GM10248 (cell line): ENCODE measurements at places on chromosomes 1 and 21.
A peak's percentile ranks its signal among the peaks of the same experiment; 100 is the strongest.

DNA sequence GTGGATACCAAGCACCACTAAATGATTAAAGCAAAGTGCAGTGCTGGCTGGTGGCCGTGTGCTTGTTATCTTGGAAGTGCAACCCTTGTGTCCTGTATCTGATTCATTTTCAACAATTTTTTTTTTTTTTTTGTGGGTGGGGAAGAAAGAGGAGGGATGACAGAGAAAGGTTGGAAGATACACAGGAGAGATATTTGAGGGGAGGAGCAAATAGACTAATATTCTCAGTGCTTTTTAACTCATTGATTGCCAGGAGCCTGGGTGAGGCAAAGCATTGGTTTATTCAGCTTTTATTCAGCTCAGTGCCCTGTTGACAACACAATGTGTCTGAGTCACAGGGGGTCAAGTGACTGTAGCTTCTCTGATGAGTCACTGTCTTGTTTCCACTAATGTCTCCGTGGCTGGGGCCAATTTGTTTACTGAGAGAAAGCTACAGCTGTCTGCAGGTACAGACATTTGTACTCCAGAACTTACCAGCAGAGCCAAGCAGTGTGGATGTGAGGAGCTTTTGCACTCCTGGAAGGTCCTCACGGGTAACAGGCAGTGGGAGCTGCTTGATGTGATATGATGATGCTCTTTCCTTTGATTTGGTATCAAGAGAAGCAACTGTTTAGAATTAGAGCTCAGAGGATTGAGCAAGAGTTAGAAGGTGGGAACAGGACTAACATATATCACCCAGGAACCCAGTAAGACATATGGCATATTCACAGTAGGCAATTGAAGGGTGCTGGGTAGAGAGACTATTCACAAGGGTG, 23.6 kb upstream of the DNM3 start:
- DNase-seq = peak; percentile 31

DNA sequence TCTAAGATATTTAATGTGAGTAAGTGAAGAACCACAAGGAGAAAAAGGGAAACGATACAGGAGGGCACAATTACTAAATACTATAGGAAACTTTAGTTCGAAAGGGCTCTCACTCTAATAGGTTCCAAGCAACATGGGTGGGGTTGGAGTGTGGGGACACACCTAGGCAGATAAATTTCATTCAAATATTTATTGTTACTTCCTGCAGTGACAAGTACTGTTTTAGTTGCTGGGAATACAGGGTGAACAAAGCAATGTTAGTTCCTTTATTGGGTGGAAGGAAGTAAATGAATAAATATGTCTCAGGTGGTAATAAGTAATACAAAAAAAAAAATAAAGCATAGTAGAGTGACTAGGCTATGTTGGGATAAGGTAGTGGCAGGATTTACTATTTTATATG, 73.2 kb upstream of the B3GALT2 start:
- no peak for DNase-seq

- DNase-seq = no peak
These were observed 19.9 kb downstream of the FOXO6 start for GRCh38 chr1:41380979-41381691.

DNA sequence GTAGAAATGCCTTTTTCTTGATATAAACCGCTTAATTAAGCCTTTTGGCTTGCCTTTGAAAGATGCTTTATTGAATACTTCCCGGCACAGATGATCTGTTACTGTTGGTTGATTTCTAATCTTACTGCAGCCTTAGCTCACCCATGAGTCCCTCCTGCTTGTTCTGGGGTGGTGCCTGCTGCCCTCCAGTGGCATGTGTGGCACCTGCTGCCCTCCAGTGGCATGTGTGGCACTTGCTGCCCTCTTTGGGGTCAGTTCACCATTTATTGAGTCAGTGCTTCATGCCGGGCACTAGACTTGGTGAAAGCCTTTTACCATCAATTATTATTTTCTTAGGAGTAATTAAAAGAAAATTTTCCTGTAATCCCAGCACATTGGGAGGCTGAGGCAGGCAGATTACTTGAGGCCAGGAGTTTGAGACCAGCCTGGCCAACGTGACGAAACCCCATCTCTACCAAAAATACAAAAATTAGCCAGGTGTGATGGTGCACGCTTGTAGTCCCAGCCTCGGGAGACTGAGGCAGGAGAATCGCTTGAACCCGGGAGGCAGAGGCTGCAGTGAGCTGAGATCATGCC, 54.3 kb downstream of the ADARB1 start:
- DNase-seq = peak; percentile 69

- DNase-seq = no peak
These were observed 34.5 kb upstream of the BCAR3 start for GRCh38 chr1:93716163-93716562.

DNA sequence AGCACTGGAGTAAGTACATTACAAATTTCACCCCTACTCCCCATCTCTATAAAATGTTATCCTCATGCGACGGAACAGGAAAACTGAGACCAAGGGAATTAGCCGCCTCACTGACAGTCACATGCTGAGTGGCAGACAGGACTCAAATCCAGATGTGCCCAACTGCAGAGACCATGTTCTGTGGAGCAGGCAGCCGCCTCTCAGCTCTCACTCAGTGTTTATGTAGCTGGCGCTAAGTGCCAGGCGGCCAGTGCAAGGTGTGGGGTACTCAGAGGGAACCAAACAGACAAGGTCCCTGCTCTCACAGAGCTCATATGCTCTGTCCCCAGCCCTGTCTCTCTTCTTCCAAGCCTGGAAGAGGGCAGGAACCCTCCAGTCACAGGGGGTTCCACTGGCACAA, 5.1 kb downstream of the CAPZB start:
- no peak for DNase-seq

- no peak for DNase-seq
These were observed 41.1 kb upstream of the DUSP10 start for GRCh38 chr1:221782970-221783369.

DNA sequence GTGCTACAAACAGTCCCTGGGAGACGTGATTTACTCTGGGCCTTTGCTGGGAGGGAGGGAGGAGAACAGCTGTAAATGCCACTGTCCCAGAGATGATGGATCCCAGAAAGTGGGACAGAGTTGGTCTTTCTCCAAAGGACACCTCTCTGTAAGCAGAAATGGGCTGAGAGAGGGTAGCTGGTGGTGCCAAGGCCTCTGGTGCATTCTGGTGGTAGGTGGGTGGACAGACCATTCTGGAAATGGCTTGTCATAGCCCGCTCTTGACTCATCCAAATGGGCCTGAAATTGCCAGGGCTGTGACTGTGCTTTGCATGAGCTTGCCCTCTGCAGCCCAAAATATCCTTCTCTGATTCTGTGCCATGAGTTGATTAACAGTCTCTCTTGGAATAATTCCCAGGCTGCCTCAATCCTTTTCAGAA, 36.1 kb downstream of the CCDC185 start:
- no peak for DNase-seq

DNA sequence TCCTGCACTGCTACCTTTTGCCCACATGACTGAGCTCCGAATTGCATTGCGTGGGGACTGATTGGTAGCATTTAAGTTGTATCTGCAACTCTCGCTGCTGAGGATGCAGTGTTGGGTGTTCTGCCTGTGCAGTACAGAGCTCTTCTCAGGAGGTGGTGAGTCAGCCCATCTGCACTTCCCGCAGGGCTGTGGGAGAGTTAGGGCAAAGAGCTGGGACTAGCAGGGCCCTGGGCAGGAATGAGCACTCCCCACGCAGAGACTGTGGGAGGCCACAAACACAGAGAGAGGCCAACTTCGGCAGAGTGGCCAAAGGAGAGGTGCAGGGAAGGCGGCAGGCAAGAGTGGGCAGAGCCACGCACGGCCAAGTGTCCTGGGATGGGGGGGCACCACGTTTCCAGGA, 244.7 kb downstream of the SIPA1L2 start:
- no peak for DNase-seq

DNA sequence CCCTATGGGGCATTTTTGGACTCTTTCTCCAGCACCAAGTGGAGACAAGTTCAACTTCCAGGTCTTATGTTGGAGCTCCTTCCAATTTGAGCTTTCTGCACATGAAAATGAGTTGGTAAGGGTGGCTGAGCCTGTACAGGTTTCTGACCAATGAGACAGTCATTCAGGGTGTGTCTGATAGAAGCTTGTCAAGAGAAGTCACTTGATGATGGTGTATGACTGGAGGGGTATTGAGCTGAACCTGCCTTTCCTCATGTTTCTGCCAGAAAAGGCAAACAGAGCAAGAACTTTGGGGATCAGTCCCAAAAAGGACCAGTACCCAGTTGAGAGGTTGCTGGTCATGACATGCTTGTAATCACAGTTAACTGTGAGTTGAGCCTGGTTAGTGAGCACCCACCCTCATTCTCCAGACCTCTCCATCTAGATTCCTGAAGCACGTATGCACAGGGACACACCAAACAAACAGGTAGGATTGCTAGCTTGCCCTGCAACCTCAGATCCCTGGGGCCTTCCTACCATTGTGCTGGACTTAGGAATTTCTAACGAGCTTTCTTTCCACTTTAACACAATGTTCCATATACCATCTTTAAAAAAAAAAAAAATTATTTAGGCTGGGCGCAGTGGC, 26.6 kb downstream of the FAM89A start:
- no peak for DNase-seq

DNA sequence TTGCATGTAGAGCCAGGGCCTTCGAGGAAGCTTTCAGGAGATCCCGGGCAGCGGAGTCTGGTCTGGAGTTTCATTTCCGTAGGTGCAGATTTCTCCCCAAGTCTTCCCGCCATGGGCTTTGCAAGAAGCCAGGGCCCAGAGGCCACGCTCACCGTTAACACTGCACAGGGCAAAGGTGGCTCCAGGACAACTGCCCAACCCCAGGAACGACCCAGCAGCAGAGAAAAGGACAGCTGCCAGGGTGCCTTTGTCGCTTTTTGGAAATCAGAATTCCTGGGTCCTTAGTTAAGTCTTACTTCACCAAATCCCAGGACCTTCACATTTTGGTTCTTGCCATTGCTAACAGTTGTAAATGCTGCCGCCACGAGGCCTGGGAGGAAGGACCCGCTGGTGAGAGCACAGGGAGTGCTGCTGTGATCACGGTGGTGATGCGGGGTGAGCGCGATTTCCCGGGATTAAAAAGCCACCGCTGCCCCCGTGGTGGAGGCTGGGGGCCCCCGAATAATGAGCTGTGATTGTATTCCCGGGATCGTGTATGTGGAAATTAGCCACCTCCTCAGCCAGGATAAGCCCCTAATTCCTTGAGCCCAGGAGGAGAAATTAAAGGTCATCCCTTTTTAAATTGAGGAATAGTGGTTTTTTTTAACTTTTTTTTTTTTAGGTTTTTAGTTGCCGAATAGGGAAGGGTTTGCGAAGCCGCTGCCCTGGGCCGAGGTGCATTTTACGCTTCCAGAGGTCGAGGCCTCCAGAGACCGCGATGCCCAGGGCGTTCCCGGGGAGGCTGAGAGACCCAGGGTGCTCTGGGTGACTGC, 8.2 kb downstream of the SIM2 start:
- no peak for DNase-seq

- DNase-seq = no peak
These were observed 734 bp downstream of the CDK18 start for GRCh38 chr1:205505076-205505729.

DNA sequence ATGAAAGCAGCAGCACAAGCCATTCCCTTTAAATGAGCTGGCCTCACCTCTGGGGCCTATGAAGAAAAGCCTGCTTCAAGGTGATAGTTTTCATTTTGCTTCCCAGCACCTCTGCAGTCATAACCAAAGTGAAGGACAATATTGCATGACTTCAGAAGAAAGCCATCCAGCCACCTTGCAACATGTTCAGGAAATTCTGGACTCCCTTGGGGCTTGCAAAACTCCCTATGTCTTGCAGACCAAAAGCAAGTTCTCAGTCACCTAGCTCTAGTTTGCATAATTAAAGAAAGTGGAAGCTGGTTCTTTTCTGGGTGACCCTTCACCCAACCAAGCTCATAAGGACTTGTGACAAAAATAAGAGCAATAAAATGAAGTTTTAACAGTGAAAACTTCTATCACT, 87.6 kb downstream of the GFI1 start:
- DNase-seq = peak; percentile 42

- no peak for DNase-seq
These were observed 120.6 kb downstream of the PTBP2 start for GRCh38 chr1:96842215-96842614.

DNA sequence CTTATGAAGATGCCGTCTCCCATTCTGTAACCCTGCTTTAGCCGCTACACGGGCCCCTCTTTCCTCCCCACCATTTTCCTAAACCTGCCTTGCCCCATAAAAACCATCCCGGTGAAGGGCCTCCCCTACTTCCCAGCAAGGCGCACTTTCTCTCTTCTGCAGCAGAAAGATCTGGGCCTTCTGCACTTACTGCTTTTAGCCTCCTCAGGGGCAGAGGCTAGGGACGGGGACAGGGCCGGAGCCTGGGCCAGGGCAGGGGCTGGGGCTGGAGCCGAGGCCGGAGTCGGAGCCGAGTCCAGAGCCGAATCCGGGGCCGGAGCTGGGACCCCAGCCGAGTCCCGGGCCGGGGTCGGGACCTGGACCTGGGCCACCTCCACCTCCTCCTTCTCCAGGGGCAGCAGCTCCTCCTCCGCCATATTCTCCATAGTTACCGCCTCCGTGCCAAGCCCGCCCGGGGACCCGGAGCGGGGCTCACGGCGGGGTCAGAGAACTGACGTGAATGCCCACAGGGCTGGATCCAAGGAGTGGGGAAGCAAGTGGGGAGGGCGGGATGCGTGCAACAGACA, 382 bp downstream of the TRMT1L start:
- no peak for DNase-seq

- DNase-seq = no peak
These were observed 138.4 kb upstream of the KRTAP19-8 start for GRCh38 chr21:31176725-31177124.

GRCh38 chr21:16169102-16169511, 439.3 kb downstream of the USP25 start:
- DNase-seq = no peak

DNA sequence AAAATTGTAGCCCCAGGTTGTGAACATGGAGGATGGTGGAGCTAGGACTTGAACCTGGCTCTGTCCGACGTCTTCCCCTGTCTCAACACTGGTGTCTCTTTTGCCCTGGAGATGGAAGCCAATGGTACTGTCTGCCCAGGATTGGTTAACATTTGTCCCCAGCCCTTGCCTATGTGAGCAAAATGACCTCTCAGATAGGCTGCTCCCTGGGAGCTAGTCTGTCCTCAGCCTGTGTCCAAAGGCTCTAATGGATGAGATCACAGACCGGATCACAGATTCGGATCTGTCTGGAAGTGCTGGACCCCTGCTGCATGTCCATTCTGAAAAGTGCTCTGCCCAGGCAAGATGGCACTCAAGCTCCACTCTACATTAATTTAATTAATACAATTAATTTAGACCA, 394.4 kb upstream of the VAMP3 start:
- no peak for DNase-seq

DNA sequence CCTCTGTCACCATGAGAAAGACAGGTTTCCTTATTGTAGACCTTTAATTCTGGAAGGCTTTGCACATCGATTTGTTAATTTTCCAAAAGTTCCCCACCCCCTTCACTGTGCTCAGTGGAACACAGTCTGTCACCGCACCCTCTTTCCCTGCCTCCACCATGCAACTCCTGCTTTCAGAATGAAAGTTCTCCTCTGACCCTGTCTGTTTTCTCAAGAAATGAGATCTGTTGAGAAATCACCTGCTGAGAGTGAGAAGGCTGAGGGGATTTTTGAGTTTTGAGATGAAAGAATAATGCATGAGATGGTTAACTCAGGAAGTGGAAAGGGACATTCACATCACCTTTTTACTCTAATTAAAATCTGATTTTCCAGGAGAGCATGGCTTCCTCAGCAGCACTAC, 99.6 kb downstream of the CYYR1 start:
- DNase-seq = no peak
